ENCODE measurements at places on chromosomes 4 and X. TPM values are rescaled to one million over a fixed set of nuclear protein-coding genes. Genes with fewer than 3 reads are reported as not detected.

Gene XAGE1B
- not detected for total RNA-seq

Gene IGBP1
- total RNA-seq = 41.1 TPM

Gene RBM46
- 0.27 TPM for total RNA-seq

Gene MAGEE1
- 8.6 TPM for total RNA-seq

Gene MAGIX
- total RNA-seq = 1.4 TPM

Measured in cerebellum (tissue), 4 donors.